ENCODE measurements at places on chromosomes 3 and 15. TPM values are rescaled to one million over a fixed set of nuclear protein-coding genes. Genes with fewer than 3 reads are reported as not detected.

FEZF2 gene
- not detected for total RNA-seq

ACY1 gene
- total RNA-seq = 6.0 TPM

CHAC1 gene
- 1.8 TPM for total RNA-seq

FBXW12 gene
- 6.3 TPM for total RNA-seq

ARIH2 gene
- total RNA-seq = 45.8 TPM

OR5H6 gene
- not detected for total RNA-seq

LINGO1 gene
- 2.1 TPM for total RNA-seq

PLSCR4 gene
- total RNA-seq = 11.0 TPM

LDHAL6B gene
- not detected for total RNA-seq

ZBBX gene
- total RNA-seq = not detected

THBS1 gene
- 114 TPM for total RNA-seq

SPINT1 gene
- 39.6 TPM for total RNA-seq

ALPK3 gene
- 4.6 TPM for total RNA-seq

FAM3D gene
- total RNA-seq = 0.51 TPM

CCR1 gene
- total RNA-seq = 0.09 TPM

LYZL4 gene
- total RNA-seq = not detected

OR4F15 gene
- total RNA-seq = not detected

ITGA11 gene
- total RNA-seq = 0.60 TPM

SPATA16 gene
- not detected for total RNA-seq

SOX14 gene
- not detected for total RNA-seq
